Astrocyte (in vitro differentiated cells and primary cell): ENCODE measurements at places on chromosomes 2 and 18.

- DNase-seq = no peak
Measured at GRCh38 chr2:75632813-75633212, 13.8 kb upstream of the MRPL19 start.

DNA sequence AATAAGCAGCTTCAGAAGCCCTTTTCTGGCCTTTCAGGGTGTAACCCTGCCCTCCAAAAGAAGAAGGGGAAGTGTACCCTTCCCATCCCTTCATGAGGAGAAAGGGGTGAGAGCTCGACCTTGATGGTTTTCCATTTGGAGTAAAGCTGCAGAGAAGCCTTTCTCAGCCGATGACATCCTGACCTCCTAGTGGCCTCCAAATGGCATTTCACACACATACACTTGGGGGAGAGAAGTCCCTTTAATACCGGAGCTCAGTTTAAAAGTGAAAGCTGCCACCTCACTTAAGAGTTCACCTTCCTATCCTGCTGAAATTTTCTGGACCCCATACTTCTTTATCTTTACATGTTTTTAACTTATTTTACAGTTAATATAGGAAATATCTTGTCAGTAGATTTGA, 716.7 kb downstream of the DCDC2C start:
- no peak for DNase-seq

- no peak for DNase-seq
Measured at GRCh38 chr2:30454571-30454970, 7.5 kb downstream of the LCLAT1 start.

DNA sequence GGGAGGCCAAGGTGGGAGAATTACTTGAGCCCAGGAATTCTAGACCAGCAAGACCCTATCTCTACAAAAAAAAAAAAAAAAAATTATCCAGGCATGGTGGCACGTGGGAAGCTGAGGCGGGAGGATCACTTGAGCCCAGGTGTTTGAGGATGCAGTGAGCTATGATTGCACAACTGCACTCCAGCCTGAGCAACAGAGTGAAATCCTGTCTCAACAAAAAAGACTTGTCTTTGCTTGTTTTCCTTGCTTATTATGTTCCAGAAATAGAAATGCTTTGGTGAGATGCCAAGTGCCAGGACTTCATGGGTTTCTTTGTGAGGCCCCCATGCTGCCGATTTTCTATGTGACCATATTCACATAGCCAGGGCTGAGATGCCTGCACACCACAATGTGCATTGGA, 9.0 kb downstream of the DCDC2C start:
- no peak for DNase-seq

DNA sequence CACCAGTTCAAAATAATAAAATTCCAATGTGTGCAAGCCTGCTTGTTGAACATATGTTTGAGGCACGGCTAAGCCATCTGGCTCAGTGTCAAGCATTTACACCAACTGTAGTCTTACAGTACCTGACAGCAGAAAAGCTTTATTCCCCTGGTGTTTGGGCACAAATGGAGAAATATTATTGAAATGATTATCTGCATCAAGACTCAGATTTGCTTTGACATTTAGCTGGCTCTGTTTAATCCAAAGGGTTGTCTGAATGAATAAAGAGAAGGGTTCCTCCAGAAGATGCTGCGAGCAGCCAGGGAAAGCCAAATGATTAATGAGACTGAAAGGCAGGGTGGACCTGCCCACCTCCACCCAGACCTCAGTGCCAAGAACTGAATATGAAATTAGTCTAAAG, 393.2 kb upstream of the GALNT5 start:
- peak; percentile 44 for DNase-seq

DNA sequence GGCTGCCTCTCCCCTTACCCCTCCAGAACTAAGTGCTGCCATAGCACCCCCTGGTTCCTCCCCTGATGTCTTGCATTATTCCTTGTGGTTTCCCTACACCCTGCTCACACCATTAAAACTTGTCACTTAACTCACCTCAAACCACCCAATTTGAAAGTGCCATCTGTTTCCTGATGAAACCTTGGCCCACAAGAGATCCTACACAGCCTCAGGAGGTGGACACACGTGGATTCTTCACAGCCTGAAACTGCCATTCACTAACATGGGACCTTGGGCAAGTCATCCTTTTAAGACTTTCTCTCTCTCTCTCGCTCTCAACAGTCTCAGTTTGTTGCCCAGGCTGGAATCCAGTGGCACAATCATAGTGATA, 27.5 kb upstream of the FAM124B start:
- no peak for DNase-seq

DNA sequence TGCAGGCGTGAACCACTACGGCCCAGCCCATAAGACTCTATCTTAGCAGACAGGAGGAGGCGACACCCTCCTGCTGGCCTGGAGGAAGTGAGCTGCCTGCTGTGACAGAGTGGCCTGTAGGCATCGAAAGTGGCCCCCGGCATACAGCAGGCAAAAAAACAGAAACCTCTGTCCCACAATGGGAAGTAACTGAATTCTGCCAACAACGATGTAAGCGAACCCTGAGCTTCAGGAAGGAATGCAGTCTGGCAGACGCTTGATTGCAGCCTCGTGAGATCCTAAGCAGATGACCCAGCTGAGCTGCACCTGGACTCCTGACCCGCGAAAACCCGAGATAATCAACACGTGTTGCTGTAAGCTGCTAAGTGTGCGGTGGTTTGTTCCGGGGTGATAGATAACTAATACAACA, 13.6 kb downstream of the MRO start:
- no peak for DNase-seq

DNA sequence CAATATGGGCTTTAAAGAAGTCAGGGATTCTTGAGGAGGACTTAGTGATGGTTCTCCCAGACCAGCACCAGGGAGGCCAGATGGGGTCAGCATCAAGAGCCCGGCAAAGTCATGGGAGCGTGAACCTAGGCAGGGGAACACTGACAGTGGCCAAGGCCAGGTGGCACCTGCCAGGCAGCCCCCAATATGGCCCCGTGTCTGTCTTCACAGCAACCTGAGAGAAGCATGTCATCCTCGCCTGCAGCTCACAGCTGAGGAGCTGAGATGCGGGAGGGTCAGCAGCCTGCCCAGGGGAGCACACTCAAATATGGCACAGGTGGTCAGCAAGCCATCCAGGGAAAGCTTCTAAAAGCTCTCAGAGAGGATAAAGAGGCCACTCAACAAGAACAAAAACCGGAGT, 105.7 kb upstream of the GPC1 start:
- no peak for DNase-seq

DNA sequence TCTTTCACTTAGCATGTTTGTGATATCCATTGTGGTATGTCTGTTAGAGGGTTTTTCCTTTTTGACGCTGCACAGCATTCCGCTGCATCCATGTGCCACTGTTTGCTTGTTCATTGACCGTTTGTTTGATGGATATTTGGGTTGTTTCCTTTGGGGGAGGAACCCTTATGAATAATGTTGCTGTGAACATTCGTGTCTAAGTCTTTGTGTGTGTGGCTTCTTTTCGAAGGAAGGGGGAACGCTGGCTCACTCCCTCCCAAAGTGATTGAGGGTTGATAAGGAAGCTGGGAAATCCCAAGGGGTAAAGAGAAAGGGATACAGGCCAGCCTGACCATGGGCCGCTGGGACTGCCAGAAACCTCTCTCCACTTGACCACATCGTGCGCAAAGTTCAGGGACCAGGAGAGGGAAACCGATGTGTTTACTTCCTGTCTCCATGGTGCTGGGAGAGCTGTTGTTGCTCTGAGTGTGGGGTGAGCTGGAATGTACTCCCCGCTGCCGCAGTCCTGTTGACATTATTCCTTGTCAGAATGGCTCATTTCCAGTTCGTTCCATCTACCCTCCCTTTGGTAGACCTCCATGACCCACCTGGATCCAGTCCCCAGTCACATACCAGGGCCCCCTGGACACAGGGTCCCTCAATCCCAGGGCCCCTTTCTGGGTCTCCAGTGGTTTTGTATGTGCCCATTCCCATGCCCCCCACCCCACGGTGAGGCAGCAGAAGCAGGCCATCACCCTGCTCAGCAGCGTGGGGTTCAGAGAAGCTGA, 39.6 kb downstream of the HS1BP3 start:
- DNase-seq = peak; percentile 98

DNA sequence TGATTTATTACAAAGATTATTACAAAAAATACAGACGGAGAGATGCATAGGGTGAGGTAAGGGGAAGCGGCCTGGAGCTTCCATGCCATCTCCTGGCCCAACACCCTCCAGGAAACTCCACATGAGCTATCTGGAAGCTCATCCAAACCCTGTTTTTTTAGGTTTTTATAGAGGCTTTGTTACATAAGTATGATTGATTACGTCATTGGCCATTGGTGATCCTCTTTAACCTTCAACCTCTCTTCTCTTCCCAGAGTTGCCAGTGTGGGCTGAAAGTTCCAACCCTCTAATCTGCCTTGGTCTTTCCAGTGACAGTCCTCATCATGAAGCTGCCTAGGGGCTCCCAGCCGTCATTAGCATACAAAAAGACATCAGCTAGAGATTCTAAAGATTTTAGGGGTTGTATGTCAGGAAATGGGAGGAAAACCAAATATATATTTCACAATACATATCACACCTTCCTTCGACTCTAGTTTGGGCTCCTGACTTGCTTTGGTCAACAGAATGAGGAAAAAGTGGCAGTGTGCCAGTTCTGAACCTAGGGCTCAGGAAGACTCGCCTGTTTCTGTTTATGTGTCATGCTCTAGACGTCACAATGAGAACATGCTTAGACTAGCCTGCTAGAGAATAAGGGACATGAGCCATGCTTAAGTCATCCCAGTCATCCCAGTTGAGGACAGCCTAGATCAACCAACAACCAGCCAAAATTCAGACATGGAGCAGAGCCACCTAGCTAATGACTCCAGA, 54.1 kb downstream of the ETAA1 start:
- peak; percentile 82 for DNase-seq

DNA sequence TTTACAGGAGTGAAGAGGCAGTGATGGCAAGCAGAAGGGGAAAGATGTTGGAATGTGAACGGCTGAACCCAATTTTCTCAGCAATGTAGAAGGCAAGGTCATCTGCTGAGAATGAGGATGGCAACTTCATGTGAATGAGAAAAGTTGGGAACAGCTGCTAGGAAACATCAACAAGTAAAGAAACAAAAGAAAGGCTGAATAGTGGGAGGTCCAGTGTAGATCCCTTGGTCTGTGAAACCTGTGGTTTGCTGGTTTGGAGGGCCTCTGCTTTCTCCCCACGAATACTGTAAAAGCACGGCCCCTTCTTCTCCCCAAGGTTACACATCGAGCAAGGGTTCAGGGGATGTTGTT, 27.4 kb downstream of the MARCHF4 start:
- DNase-seq = no peak

- DNase-seq = no peak
Measured at GRCh38 chr2:111030260-111030891, 90.3 kb upstream of the BCL2L11 start.

DNA sequence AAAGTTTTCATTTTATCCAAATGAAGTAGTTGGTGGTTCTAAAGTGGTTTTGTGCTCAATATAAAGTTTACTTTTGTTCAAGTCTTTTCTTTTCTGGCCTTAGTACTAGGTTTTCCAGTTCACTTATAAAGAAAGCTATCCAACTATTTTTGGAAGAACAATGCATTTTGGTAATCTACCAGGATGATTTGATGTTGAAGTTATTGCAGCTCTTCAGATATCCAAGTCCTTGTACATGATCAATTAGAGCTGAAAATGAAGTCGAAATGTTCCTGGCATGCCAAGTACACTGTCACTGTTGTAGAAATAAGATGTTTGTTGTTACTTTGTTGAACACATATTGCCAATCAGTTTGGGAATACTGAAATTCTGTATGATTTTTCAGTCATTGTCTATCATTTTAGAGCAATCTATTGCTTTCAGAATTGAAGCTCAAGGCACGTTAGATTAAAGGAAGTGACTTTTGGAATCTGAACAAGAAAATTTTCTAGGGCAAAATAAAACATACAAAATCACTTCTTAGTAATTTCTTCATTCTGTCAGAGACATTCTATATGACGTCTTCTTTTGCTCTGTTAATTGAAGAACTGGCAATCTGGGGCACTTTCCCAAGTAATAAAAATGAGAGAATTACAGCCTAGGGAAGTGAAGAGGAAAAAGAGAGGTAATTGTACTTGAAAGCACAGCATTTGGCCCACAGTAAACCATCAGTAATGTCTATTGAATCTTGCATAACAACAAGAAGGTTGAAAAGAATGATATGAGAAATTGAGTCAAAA, 232.3 kb downstream of the MREG start:
- no peak for DNase-seq

DNA sequence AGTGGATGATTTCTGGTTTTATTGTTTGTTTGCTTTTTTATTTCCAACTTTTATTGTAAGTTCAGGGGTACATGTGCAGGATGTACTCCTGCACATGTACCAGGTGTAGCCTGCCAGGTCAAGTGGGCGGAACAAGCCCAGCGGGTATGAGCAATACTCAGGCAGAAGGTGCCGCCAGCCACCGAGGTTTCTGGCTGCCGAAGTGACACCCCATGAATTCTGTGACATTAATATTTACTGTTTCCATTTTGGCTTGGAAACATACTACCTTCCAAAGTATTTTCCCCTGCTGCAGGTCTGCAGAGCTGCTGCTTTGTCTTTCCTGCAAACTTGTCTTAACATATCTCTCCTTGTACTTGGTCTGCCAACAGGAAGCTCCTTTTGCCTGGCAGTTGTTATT, 78.5 kb downstream of the PTPN4 start:
- DNase-seq = no peak

- DNase-seq = peak; percentile 91
Measured at GRCh38 chr2:8607606-8608005, 74.2 kb upstream of the ID2 start.

DNA sequence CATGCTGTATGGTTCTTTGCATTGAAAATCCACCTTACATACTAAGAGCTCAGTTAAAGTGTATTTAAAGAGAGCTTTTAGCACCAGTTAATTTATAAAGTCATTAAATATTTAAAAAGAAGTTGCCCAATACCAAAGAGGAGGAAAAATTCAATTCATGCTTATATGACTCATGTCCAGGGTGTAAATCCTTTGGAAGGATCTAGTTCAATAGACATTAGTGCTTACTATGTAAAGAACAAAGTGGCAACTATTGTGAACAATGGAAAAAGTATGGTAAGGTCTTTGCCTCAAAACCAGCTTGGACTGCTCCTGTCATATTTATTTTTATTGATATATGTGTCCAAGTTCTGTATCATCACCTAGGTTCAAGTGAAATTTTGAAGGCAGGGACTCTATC, 90.5 kb downstream of the SCN9A start:
- DNase-seq = no peak

GRCh38 chr2:168482269-168482668, 26.2 kb downstream of the CERS6 start:
- DNase-seq = no peak

GRCh38 chr2:233680361-233681045, 1.2 kb upstream of the UGT1A7 start:
- no peak for DNase-seq

DNA sequence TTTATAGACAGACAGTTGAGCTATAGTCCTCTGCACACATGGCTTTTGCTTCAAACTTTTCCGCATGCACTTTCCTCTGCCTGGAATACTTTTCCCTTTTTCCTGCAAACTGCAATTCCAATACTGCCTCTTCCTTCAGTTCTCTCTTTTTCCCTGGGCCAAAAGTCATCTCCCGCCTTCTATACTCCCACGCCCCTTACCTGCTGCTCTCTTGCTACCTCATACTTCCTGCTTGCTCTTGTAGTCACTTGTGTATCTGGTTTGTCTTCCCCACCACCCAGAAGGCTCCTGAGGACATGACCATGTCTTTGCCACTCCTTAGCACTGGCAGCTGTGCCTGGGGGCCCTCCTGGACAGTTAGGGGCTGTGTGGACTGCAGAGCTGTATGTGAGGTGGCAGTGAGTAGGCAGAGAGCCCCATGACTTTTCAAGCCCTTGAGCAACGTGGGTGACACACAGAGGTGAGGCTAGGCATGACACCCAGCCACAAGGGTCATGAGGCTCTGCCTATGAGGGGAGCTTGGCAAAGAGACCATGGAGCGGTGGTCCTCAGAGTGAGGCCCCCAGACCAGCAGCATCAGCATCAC, 23.2 kb downstream of the SPEG start:
- no peak for DNase-seq
